Stimulated activated CD8-positive, alpha-beta memory T cell treated with anti-CD3 and anti-CD28 coated beads, Interleukin-7, amount 100 ng/mL, for 24 hours (primary cell): ENCODE measurements at places on chromosomes 16 and 17.

- no peak for DNase-seq
These were observed 39.0 kb downstream of the ADCY9 start for GRCh38 chr16:4077174-4077649.

- peak; percentile 52 for DNase-seq
These were observed 7.5 kb downstream of the EIF1 start for GRCh38 chr17:41695954-41696757.

- DNase-seq: no peak
These were observed 5.6 kb downstream of the CPNE7 start for GRCh38 chr16:89581045-89581695.

DNA sequence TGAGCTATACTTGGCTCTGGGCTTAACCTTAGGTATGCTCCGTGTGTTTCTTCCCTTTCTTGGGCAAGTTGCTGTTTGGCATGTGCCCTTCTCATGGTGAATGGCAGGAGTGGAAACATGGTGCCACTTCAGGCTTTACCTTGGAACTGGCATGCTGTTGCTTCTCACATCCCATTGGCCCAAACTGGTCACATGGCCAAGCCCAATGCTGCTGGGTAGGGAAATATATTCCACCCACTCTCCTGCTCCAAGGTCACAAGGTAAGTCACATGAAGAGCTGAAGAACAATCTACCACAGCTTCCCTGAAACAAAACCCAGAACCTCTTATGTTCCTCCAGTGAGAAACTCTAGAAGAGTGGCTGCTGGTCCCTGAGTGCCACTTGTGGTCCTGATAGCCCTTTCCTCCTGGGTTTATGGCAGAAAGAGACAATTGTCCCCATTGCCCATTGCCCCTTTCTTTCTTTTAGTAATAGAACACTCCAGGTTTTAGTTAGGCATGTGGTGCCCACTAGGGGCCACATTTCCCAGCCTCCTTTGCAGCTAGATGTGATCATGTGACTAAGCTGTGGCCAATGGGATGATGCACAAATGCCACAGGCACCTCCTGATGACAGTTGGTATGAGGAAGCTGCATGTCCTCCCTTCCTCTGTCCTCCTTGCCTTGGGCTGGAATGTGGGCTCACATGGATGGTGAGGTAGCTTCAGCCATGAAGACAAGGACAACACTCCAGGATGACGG is 50.3 kb downstream of the MEOX1 start:
- DNase-seq: no peak

GRCh38 chr17:72205822-72206221 is 85.0 kb downstream of the SOX9 start:
- no peak for DNase-seq
